ENCODE measurements at places on chromosomes 13 and 19.
A peak's percentile ranks its signal among the peaks of the same experiment; 100 is the strongest.

GRCh38 chr19:14004619-14005348 lies 1.3 kb downstream of the RFX1 start:
- DNase-seq: no peak

GRCh38 chr19:10228920-10229319 lies 2.2 kb downstream of the S1PR2 start:
- DNase-seq: peak; percentile 10

GRCh38 chr13:76646946-76647345 lies 239.3 kb downstream of the KCTD12 start:
- DNase-seq: no peak

- no peak for DNase-seq
These were observed 59.4 kb downstream of the XPO4 start for GRCh38 chr13:20843166-20843565.

- no peak for DNase-seq
These were observed 450 bp downstream of the NDUFA11 start for GRCh38 chr19:5903056-5903623.

DNA sequence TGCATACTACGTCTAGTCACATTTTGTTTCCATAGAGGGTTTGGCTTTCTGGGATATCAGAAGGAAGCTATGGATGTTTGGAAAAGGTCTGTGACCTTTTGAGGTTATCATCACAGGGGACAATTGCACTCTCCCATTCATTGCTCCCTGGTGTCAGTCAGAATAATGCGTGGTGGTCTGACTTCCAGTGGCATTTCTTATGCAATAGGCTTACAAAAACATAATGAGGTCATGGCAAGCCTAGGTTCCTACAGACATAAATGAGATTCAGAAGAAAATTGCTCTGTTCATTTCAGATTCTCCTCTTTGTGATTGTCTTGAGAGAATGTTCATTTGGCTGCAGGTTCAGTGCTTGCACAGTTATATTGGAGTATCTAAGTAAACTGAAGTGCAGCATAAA lies 54.6 kb downstream of the ARHGAP35 start:
- DNase-seq: no peak

- no peak for DNase-seq
These were observed 39.7 kb downstream of the RCBTB1 start for GRCh38 chr13:49545661-49546060.

DNA sequence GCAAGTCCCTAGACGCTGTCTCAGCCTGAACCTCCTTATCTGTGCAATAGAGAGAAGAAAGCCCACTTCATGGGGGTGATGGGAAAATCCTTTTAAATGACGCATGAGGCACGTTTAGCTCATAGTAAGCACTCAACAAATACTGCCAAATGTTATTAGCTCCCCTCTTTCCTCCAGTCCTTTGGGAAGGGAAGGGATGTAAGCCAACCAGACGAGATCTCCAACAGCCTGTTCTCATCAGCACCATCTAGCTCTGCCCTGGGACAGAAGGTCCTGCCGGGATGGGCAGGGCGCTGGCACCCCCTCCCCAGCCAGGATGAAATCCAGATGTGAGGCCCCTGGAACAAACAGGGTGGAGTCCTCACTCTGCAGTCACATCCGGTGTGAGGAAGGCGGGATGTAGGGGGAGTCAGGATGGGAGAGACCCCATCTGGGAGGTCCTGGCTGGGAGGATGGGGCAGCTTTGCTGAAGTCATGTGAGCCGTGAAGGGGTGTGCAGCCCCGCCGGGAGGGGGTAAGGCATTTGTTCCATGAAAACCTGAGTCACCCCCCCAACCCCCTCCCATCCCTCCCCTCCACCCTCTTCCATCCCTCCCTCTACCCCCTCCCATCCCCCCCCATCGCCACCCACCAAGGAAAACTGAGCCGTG lies 4.6 kb downstream of the S1PR2 start:
- DNase-seq: no peak
